ENCODE measurements at places on chromosomes 16 and 17.

GRCh38 chr17:45942284-45942683, 47.9 kb downstream of the MAPT start:
- DNase-seq = no peak

- DNase-seq = no peak
These were observed at the start of gene MT1M for GRCh38 chr16:56632156-56632847. MT1M (plus strand) TSS chr16:56632659; CDS start chr16:56632732, 73 bp downstream.

- no peak for DNase-seq
These were observed 341.9 kb upstream of the CDH11 start for GRCh38 chr16:65463652-65464260.

DNA sequence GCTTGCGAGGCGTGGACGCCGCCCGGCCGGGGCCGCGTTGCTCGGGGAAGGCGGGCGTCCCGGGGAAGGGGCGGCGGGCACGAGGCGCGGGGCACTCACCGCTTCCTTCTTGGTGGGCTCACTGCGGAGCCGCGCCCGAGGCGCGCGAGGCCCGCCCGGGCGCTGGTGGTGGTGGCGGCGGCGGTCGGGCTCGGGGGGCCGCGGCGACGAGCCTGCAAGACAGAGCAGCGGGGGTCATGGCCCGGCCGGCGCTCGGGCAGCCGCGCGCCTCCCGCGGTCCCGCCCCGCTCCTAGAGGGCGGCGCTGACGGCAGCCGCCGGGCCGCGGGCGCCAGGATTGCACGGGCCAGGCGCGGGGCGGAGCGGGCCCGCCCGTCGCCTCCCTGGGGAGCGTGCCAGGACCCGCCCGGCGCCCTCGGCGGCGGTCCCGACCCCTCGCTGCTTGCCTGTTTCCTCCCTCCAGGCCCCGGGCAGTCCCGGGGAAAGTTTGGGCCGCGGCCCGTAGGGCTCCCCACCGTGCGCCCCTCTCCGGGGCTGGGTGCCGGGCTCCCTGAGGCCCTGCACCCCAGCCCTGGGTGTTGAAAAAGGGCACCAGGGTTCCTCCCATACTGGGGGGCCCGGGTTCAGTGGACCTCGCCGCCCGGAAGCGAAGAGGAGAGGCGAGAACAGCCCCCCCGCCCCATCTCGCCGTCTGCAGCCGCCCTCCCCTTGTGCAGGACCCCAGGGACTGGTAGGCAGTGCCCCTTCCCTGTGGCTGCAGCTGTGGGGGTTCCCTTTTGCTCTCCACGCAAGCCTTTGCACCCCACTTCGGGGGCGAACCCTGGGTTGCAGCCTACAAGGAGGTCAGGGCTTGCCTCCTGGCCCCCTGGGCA, at the start of gene C16orf74:
C16orf74 (minus strand) TSS at position 270 of the 871 bp plus-strand sequence. CDS start 15,879 bp downstream, outside the sequence.
- peak; percentile 68 for DNase-seq

DNA sequence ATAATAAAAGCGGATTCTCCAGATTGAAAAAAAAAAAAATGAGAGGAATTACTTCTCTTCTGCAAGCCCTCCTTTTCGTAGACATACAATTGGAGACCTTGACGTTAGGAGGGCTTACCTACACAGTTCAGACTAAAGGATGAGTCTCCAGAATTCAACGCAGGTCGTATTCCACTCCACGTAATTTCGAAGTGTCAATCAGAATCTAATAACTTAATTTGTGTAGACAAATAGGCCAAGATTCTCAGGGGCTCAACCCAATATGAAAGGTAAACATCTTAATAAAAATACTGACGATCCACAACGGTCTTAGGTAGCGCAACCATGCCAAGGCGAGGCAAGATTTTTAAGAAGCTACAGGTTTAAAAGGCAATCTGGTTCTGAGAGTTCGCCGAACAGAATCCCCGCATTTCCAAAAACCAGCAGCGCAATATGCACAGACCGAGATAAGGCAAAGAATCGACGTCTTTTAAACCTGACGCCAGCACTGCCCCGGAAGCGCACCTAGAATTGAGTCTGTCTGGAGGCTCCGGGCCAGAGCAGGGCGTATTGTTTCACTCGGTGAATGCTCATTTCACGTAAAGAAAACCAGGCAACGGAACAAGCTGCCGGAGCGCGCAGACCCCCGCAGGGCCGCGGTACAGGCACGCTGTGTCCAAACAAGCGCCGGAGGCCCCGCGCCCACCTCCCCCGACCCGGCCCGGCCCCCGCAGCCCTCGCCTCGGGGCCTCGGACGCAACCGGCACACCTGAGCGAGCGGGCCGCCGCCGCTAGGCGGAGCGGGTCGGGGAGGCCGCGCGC, 623 bp downstream of the MBTPS1 start:
- peak; percentile 44 for DNase-seq

GRCh38 chr16:83356266-83356665, 451.5 kb upstream of the HSBP1 start:
- peak; percentile 83 for DNase-seq

GRCh38 chr17:9108146-9108545, 86.8 kb downstream of the NTN1 start:
- DNase-seq = no peak

DNA sequence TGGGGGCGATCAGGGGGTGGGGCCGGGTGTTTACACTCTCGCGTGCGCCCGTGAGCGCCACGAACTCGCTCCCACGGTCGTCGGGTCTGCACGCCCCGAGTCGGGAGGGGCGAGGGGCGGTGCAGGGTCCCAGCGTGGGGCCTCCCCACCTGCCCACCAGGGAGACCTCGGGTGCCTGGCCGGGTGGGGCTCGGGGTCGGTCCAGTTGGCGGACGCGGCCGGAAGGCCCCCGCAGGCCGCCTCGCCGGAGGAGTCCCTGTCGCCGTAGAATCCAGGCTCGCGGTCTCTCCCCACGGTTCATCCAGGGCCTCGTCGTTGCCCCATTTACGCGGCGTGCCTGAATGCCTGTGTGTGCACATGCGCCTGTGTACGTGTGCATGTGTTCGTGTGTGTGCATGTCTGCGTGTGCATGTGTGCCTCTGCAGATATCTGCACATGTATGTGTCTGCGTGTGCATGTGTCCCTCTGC, 510 bp upstream of the RAB40B start:
- no peak for DNase-seq

DNA sequence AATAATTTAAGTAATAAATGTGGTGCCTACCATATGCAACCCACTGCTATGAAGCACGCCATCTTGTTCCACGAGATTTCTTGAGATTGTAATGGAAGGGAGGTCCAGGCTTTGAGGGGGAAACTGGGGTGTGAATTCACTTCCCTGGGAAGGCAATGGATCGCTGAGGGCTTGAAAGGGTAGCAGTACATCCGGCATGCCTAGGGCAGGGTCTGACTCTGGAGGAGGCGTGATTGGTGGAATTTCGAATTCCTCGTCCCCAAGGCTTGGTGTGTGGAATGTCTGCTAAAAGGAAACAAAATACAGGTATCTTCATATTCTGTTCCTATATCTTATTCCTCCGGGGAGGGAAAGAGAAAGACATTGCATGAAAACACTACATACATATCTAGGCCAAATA, 83.0 kb downstream of the TOX3 start:
- no peak for DNase-seq

- DNase-seq = no peak
These were observed 30.1 kb downstream of the VPS35 start for GRCh38 chr16:46658925-46659324.

GRCh38 chr17:45785480-45786193, 1.5 kb downstream of the CRHR1 start:
- DNase-seq = no peak

GRCh38 chr17:2631211-2631610, 37.8 kb downstream of the PAFAH1B1 start:
- DNase-seq = peak; percentile 14

GRCh38 chr17:82444284-82444893, 6.2 kb downstream of the CYBC1 start:
- DNase-seq = no peak

DNA sequence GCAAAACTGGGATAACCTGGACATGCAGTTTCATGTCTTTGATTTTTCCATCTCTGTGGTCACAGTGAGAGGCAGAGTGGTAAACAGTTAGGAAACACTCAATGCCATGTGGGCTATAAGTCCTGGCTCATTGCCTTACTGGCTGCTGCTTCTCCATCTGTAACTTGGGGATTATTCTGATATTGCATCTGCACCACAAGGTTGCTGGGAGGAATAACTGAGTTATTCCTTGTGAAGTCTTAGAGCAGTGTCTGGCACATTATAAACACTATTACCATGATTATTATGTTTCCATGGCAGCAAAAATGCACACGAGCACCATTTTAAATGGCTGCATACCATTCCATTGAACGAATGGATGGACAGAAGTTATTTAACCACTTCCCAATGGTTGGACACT, 111.7 kb upstream of the CDH5 start:
- DNase-seq = no peak

- DNase-seq = no peak
These were observed 4.3 kb upstream of the APRT start for GRCh38 chr16:88815901-88816589.

DNA sequence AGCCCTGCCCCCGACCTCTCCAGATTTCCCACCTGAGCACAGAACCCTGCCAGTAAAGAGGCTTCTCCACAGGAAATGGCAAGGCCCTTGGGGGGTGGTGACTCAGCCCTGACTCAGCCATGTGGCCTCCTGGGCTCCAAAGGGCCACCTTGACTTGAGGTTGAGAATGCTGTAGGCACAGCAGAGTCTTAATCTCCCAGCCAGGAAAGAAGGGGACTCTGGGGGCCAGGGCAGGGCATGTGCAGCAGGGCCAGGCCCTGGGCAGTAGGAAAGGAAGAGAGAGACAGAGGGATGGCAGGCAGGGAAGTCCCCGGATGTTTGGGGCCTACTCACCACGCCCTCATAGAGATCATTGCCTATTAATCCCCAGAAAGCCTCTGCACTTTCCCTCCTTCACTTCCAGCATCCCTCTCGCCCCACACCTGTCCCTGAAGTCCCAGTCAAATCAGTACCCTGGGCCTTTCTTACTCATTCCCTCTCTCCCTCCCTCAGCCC, 4.8 kb upstream of the ITGA3 start:
- peak; percentile 93 for DNase-seq
